Activated CD4-positive, alpha-beta T cell treated with anti-CD3 and anti-CD28 coated beads, Interleukin-2, Interleukin-6, amounts not matched to agents 100 ng/mL and 50 ng/mL, durations not matched to agents 16 hours and 8 hours (primary cell): ENCODE measurements at places on chromosomes 16 and 17.

GRCh38 chr16:89144681-89145080 is 26.9 kb upstream of the CDH15 start:
- no peak for DNase-seq

DNA sequence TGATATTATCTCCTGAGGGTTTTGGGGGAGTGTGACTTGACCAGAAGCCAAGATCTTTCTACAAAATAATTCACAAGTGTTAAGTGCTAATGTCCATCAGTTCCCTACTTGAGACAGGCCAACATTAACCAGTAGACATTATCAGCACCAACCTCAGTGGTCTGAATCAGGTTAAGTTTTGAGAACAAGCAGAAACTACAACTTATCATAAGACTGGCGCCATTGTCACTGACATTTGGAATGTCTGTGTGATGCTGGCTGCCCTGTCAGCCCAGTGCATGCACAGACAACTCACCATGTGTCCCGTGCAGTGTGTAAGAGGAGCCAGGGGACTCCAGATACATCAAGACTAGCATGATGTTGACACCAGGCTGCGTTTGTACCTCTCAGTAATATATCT is 76.8 kb downstream of the CCDC182 start:
- no peak for DNase-seq

DNA sequence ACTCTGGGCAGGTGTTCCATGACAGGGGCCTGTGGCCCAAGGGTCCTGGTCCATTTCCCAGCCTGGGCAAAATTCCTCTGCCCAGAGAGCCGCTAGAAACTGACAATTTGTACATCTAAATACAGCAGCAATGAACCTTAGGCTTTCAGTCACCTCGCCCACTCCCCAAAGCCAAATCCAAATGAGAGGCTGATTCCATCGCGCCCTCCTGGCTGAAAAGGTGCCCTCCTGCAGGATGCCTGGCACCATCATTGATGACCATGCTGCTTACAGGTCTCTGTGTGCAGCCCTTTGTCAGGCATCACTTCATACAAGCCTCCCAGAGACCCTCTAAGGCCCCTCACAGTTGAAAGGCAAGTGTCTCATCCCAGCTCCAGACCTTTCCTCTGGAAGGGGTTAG is 114.7 kb downstream of the C16orf78 start:
- no peak for DNase-seq

DNA sequence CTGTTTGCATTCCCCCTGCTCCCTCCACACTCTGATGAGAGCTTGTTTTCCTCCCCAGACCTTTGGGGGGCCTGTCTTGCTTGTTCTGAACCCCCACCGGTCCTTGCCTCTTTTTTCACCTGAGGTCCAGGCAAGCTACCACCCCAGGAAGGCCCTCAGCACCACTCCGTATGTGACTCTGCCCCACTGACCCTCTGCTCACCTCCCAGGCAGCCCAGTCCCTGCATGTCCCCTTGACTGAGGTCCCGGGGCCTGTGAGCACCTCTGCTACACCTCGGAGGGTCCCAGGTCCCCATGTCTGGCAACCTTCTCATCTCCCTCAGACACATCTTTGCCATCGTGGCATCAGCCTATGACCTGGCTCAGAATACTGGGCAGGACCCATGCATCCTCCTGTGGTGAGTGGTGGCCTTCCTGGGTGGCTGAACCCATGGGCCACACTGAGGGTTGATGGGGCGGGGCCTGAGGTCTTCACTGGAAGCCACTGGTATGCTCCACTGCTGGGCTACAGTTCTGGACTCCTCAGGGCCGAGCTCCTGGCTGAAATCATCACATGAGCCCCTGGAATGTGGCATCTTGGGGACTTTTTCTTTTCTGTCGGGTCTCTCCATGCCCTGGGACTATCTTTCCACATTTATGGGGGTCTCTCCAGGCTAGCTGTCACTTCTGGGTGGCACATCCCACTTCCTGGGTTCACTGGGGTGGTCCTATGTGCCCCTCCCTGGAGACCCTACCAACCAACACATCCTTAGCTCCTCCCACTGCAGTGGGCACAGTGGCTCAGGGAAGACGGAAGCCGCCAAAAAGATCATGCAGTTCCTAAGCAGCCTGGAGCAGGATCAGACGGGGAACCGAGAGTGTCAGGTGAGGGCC is 3.5 kb downstream of the MYO15B start:
- no peak for DNase-seq

DNA sequence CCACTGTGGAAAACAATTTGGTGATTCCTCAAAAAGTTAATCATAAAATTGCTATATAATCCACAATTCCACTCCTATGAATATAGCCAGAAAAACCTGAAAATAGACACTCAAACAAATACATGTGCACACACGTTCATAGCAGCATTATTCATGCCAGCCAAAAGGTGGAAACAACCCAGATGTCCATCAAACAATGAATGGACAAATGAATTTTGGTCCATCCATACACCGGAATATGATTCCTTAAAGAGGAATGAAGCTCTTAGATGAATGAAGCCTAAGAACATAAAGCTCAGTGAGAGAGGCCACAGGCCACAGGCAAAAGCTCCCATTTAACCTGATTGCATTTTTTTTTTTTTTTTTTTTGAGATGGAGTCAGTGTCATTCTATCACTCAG is 114.6 kb upstream of the TNRC6C start:
- no peak for DNase-seq

DNA sequence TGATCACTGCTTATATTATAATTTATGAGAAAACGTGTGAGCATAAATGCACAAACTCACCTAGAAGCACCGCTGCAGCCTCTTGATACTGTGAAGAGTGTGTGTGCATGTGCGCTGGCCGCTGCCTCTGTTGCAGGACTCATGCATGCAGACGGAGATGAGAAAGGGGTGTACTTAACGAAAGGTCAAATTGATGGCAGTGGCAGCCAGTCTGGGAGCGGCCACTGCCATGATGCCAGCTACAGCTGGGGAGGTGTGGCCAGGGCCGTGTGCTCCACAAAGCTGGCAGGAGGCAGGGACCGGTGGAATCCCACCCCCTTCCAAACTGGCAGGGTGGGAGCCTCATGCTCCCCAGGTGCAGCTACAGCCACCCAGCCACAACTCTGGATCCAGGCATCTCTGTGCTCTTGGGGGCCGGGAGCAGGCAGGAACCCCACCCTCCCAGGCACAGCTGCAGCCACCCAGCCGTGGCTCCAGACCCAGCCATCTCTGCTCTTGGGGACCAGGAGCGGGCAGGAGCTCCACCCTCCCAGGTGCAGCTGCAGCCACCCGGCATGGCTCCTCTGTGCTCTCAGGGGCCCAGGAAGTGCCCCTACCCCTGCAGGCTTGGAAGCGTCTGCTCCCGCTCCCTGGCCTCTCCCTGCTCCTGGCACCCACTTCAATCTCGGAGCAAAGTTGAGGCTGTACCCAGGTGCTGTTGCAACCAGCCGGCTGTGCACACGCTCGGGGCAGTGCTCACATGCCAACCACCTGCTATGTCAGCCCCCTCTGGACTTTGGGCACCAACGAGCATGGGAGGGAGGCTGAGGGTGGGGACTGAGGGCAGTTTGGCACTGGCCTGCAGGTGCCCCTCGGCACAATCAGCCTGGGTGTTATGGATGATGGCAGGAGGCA is 77.5 kb upstream of the CHMP6 start:
- no peak for DNase-seq

- DNase-seq, result peak; percentile 82
Observed at GRCh38 chr16:15434425-15435215, at the start of gene BMERB1. TSS of gene BMERB1 (plus strand) at chr16:15434588. CDS start at chr16:15434654, 66 bp downstream.

DNA sequence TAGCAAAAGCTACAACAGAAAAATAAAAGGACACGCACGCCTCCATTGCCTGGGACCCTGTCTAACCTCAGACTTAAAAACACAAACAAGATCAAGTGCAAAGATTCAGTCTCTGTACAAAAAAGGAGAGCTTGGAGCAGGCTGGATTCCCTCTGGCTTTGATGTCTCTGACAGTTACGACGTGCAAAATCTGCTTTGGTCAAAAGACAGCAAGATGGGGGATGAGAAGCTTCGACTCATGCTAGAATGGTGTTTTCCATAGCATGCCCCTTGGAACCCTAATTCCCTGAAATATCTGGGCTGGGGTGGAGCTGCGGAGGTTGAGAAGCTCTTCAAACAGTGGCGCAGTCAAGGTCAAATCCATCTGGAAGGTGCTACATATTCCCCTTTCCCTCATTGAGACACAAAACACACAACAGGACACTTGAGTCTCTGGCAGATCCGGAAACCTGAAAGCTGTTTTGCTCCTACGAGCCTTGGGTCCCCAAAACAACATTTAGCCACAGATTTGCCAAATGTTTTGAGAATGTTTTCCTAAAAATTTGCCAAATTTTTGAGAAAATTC is 9.1 kb downstream of the MYH11 start:
- DNase-seq, result no peak

- no peak for DNase-seq
Observed at GRCh38 chr16:65531475-65531874, 409.6 kb upstream of the CDH11 start.

DNA sequence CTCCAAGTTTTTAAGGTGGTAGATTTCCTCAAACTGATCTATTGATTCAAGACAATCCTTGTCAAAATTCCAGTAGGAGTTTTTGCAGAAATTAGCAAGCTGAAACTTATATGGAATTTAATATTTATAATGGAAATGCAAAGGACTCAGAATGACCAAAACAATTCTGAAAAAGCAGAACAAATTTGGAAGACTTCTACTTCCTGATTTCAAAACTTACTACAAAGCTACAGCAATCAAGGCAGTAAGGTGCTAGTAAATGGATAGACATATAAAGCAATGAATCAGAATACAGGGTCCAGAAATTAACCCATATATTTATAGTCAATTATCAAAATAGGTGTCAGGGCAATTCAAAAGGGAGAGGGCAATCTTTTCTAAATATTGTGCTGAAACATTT is 11.8 kb upstream of the IL21R start:
- no peak for DNase-seq

DNA sequence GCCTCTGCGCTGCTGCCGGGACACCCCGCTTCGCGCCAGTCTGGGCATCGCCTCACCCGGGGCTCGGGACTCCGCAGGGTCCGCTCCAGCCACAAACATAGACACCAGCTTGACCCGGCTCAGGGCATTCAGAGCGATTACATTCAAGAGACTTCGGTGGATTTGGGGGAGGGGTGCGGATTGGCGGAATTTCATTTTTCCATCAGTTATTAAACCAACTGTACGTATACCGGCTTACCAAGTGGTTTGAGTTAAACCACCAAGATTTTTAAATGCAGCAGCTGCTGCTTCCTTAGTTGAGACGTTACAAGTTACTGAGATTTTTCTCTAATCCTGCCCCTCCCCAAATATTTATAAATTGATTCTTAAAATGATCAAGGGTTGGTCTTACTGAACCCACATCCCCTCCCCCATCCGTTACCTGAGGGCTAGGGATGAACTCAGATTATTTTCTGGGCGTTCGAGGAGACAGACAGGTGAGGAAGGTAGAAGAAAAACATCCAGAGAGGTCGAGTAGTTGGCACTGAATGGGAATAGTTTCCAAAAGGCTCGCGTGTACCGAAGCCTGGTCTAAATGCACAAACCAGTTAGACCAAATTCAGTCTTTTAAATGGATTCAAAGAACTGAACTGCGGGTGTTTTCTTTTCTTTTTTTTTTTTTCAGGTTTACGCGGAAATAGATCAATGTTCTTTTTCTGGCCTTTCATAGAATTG is 1.5 kb downstream of the CRHR1 start:
- DNase-seq, result no peak

DNA sequence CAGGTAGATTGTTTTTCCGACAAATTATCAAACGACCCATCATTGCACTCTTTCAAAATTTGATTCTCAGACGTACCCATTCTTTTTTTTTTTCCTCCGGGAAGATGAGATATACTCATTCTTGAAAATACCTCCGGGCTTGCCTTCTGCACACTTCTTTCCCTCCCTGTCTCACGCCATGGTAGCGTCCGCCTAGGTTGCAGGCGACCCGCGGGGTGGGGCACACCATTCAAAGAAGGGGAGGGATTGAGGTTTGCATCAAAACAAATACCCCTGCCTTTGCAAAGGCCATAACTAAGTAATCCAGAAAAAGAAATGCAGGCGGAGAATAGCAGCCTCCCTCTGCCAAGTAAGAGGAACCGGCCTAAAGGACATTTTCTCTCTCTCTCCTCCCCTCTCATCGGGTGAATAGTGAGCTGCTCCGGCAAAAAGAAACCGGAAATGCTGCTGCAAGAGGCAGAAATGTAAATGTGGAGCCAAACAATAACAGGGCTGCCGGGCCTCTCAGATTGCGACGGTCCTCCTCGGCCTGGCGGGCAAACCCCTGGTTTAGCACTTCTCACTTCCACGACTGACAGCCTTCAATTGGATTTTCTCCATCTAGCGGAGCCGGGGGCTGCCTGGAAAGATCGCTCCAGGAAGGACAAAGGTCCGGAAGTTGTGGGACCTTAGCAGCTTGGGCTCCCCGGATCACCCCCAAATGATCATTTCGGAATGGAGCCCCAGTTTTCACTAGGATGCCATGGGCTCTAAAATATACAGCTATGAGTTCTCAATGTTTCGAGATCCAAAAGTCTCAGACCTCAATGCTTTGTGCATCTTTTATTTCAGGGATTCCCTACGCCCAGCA is 843 bp downstream of the TP53 start:
- peak; percentile 84 for DNase-seq

GRCh38 chr16:4591191-4591590 is 23.5 kb downstream of the UBALD1 start:
- no peak for DNase-seq

GRCh38 chr17:70055000-70055399 is 20.0 kb upstream of the KCNJ16 start:
- no peak for DNase-seq

- no peak for DNase-seq
Observed at GRCh38 chr17:40872416-40872815, 5.4 kb upstream of the KRT12 start.

DNA sequence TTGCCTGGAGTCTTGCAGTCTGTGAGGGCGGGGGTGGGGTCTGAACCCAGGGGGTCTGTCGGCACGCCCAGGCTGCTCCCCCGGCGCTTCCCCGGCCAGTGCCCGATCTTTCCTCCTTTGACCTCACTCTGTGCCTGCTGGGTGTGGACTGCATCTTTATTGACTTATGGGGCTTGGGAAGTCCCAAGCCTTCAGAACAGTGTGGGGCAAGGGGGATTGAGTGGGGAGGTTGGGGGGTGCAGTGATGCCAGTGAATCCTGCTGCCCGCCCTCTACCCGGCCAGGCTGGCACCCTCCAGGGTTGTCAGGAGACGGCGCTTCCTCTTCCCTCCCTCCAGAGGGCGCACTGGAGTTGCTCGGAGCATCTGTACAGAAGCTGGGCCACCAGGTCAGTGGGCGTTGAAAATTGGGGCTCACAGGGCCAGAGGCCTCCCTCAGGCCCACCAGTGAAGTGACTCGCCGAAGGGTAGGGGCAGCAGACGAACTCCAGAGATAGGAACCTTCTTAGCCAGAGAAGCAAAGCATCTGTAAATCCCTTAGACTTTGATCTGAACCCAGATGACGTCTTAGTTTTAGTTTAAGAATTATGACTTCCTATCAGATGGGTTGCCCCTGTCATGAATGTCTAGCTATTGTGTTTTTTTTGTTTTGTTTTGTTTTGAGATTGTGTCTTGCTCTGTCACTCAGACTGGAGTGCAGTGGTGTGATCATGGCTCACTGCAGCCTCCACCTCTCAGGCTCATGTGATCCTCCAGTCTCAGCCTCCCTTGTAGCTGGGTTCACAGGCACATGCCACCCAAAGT is 184.8 kb upstream of the CIBAR2 start:
- DNase-seq, result peak; percentile 72

GRCh38 chr16:46918905-46919792 is 35.0 kb downstream of the GPT2 start:
- no peak for DNase-seq

GRCh38 chr17:41082626-41083025 is 1.3 kb upstream of the KRTAP4-7 start:
- DNase-seq, result no peak
